ENCODE measurements at places on chromosomes 1 and 21.

- DNase-seq: no peak
Observed at GRCh38 chr1:201941420-201942128, 4.8 kb downstream of the LMOD1 start.

- DNase-seq: no peak
Observed at GRCh38 chr1:21238141-21238800, 52.0 kb downstream of the ECE1 start.

DNA sequence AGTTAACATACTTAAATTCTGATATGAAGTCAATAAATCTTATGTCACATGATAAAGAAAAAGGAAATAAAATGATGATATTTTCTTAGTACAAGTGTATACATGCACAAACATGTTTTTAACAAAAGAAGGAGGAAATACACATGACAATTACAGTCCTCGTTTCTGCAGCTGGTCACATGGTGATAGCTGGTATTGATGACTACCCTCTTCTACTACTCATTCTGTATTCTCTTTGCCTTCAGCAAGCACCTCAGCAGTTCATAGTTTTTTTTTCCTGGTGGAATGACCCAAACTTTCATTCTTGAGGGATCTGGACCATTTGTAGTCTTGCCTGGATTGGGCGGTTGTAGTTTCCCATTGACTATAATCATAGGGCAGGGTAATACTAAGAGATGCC, 64.4 kb upstream of the CFAP126 start:
- DNase-seq: no peak

DNA sequence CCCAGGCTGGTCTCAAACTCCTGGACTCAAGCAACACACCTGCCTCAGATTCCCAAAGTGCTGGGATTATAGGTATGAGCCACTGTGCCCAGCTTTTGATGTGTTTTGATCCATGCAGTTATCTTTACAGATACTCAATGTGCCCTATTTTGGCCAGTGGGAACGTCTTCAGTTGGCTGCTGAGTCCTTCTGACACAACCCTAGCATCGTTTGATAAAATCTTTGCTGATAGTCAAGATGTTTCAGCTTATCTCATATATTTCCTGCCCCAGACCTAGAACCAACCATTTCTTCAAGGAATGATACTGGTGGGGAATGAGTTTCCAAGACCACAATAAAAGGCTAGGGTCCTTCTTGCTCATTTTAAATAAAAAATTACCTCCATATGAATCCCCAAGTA, 11.6 kb downstream of the POGZ start:
- no peak for DNase-seq

DNA sequence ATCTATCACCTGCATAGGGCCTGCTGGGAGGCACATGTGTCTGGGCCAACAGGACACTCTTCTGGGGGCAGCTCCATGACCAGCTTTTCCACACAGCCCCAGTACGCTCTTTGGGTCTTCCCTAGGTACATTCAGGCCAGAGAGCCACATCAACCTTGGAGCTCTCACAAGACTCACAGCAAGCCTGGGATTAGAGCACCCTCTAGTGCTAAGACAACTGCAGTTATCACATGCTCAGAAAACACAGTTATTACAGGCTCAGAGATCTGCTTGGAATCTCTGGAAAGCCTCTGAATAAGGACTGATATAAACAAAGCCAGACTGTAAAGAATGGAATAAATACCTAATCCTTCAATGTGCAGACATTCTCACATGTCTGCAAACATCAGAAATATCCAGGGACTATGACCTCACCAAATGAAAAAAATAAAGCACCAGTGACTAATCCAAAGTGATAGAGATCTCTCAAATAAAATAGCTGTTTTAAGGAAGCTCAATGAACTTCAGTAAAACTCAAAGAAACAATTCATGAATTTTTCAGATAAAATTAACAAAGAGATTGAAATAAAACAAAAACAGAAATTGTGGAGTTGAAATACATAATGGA, 563.9 kb upstream of the NR5A2 start:
- no peak for DNase-seq

DNA sequence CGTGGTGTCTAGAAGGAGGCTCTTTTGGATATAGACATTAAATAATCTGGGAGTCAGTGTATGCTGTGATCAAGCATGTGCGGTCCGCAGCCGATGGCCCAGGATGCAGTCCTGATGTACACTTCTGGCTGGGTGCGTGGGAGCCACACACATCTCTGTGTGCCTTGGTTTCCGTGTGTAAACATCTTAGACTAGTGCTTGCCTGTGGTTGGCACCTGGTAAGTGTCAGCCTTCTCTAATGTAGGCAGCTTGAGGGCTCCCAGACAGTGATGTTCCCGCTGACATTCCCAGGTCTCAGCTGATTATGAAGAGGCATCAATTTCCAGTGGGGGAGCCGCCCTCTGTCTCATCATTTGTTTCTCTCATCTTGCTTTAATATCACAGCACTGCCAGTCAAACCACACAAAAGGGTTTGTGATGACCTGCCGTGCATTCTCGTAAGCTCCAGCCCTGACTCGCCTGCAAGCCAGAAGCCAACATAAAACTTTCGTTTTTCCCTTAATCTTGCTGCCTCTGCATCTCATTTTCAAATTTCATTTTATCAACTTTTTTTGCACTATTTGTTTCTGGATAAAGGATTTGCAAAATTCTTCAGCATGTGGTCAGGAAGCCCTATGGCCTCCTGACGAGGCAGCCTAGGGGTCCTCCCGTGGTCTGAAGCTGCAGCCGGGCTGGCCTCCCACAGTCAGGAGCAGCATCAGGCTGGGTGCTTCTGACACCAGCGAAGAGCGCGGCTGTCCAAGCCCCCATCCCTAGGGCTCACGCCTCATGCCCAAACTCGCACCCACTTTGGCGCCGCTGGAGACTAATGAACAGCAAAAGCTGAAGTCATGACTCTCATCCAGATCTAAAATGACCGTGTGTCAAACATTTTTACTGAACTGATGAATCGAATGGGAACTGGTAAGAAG, 28.1 kb downstream of the PDE9A start:
- no peak for DNase-seq

GRCh38 chr1:45767035-45767434, 16.6 kb upstream of the IPP start:
- no peak for DNase-seq

DNA sequence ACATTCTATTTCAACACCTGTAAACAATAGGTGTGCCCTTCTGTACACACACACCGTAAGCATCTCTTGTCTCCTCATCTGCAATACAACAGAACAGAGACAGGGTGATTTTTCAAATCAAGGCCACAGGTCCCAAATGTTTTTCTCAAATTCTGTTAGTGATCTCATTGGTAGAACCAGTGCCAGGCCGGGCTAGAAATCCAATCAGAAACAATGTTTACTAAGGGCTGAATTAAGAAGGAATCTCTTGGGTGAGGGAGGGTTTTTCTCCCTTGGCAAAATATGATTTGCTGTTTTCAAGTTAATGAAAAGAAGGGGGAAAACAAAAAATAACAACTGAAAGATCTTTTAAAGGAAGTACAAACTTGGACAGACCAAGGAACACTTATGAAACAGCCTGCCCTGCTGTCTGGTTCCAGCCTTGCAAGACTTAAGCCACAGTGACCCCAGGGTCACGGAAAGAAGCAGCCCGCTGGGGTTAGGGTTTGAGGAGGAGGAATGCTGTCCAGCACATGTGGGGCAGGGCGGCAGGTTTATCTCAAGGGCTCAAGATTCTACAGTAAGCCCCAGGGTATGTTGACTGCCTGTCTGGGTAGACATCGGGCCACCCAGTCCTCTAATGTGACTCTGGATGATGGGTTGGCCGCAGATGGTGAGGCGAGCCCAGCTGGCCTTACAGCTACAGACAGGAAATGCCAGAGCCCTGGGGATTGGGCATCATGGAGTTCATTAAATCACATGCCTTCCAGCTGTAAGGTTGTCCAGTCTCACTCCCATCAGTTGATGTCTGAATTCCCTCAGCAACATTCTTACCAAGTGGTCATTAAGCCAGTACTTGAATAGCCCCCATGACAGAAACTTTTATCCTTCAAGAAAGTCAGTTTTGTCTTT, 73.3 kb upstream of the SLC44A3 start:
- DNase-seq: no peak

DNA sequence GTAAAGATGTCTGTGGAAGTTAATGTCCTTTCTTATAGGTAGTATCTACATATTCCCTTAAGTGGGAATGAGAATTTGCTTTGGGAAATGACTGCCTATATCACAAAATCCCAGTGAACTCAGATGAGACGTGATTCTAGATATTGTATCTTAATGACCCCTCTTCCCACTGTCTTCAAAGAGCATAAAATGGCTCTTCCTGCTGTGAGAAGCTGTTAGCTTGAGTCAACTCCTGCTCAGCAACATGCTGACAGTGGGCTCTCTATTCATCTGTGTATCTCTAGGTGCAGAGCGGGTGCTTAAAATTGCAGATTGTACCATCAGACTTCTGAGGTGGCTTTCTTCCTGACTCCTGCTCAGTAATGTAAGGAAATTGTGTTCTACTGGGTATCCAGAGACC, 100.6 kb downstream of the SPAG17 start:
- DNase-seq: no peak
